Kidney tubule cell (primary cell): ENCODE measurements at places on chromosomes 13 and 19.

GRCh38 chr19:17402982-17403855, 2.2 kb downstream of the BST2 start:
- DNase-seq: no peak

GRCh38 chr13:96474181-96474557, 384.3 kb downstream of the HS6ST3 start:
- DNase-seq: no peak

DNA sequence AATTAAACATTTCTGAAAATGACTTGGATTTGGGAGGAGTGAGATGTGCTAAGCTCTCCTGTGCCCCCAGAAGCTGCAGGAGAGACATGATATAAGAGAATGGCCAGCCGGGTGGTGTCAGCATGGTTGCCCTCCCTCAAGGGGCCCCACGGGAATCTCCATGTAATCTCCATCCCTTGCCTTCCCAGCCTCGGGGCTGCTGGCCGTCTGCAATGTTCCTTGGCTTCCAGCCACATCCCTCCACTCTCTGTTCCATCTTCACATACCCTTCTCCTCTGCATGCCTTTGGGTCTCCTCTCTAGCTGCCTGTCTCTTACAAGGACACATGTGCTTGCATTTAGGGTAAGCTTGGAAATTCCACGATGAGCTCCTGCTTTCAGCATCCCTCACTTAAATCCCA, 172.0 kb downstream of the TSHZ3 start:
- DNase-seq: no peak

DNA sequence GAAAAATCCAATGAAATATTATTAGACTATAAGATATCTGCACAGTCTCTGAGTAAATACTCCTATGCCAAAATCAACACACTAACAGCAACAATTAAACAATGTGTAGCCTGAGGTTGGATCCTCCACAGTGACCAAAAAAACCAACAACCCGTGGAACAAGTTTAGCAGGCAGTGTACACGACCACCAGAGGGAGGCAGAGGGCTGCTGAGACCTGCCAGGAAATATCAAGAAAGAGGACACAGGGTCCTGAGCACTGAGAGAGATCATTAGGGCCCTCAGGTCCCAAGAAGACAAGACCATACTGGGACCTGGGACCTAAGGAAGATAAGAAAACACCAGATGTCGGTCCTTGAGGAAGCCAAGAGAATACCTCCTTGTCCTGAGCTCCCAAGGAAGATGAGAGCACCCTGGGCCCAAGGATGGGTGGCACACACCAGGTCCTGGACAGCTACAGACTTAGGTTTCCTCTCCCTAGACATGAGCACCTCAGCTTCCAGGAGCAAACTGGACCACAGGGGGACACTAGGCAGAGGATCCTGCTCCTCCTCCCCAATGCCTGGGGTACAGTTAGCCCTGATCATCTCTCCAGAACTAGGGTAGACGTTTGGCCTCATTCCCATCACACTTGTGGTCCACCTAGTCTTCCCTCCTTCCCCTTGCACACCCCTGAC, 822 bp upstream of the ZNF274 start:
- peak; percentile 31 for DNase-seq

DNA sequence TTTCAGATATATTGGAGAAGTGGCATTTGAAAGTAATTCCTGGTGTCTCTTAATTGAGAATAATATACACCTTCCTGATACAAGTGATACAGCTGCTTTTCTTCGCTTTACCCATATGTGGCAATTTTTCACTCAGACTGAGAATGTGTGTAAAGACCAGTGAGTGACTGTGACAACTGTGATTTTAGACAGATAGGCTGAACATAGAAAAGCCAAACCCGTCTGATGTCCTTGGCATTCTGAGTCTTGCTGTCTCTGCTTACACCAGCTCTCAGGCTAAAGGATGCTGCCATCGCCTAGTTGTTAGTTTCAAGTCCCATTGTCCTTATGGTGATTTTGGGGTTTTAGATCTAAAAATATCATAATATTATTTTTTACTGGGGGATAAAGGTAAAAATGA, 492.6 kb downstream of the RFC3 start:
- DNase-seq: no peak

DNA sequence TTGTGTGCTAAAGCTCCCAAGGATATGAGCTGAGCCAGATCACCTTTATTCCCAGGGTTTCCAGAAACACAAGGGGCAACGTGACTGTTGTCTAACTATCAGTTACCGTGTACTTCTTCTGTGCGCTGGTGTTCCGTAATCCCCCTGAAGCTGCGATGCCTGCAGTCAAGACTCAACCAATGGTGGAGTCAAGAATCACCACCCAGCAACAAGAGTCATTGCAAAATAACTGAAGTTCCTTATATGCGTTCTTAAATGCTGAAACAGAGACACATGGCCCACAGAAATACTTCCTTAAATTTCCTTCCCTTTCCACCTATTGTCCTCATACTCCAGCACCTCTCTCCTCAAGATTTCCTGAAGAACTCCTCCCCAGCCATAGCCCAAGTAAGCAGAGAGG, 200.2 kb downstream of the KATNAL1 start:
- DNase-seq: no peak

DNA sequence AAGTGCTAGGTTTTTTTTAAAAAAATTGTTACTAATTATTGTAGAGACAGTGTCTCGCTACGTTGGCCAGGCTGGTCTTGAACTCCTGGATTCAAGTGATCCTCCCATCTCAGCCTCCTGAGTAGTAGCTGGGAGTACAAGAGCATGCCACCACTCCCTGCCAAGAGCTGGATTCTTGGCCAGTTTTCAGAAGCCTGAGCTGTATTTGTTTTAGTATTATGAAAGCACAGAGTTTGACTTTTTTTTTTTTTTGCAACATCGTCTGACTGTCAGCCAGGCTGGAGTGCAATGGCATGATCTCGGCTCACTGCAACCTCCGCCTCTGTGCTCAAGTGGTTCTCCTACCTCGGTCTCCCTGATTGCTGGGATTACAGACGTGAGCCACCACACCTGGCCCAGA, 7.0 kb downstream of the ARMC6 start:
- DNase-seq: no peak

DNA sequence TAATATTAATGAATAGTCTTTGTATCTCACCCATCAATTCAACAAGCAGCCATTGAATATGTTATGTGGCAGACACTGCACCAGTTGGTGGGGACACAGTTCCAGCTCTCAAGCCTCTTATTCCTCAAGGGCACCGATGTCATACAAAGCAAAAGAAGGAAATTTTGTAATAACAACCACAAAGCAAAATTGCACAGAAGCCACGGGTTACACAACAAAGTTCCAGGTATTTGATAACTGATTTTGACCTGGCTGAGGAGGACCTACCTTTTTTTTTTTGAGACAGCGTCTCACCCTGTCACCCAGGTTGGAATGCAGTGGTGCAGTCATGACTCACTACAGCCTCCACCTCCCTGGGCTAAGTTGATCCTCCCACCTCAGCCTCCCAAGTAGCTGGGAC, 266.7 kb downstream of the FOXO1 start:
- peak; percentile 27 for DNase-seq

DNA sequence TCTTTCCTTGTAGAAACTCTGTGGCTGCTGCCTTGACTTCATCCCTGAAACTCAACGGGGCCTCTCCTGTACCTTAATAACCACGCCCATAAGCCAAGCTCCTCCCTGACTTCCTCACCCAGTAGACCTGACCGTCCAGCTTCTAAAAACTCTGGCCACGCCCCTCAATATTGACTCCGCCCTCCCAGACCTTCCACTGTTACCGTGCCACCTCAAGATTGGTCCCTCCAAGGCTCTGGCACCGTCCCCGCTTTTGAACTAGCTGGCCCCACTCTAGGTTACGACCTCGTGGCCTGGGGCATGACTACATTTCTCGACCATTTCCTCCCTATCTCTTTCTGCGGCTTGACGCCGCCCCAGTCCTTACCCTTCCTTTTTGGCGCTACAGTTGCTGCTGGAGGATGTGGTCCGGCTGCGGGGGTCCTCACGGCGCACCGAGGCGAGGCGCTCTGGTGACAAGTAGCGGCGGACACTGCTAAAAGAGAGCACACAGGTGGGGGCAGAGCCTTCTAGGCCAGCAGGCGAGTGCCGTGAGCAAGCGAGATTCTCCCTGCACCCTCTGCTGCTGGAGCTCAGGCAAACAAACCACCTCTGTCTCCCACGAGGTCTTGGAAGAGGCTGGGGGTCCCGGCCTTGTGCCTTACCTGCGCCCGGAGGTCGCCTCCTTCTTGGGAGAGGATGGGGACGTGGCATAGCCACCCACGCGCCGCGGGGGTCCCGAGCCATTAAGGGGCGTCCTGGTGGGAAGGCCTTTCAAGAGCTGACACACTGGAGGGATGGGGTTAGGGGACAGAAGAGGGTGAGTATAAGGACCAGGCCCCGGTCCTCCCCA, 2.3 kb upstream of the EML2 start:
- DNase-seq: peak; percentile 96

- DNase-seq: no peak
These were observed 16.1 kb downstream of the PCDH8 start for GRCh38 chr13:52832313-52832712.

GRCh38 chr19:18520848-18521691, 800 bp downstream of the ELL start:
- DNase-seq: peak; percentile 23

GRCh38 chr19:30811397-30812098, 439.4 kb downstream of the ZNF536 start:
- no peak for DNase-seq

- DNase-seq: no peak
These were observed 15.5 kb upstream of the KIR3DL3 start for GRCh38 chr19:54708781-54709180.

DNA sequence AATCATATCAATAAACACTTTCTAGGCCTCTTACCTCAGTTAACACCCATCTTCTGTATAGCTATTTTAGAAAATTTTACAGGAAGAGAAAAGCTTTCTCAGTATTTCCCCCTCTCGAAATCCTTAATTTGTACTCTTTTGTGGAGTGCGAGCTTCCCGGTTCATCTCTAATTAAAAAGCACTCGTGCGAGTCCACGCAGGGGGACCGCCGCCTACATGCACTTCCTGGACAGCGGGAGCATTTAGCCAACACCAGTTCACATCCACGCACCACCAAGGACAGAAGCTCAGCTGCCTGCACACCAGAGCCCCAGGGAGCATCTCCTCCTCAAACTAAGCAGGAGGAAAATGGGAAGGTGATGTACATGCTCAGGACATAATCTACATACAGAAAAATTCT, 60.0 kb downstream of the RASA3 start:
- DNase-seq: no peak

- no peak for DNase-seq
These were observed 38.8 kb downstream of the ZNF611 start for GRCh38 chr19:52695996-52696395.

- no peak for DNase-seq
These were observed 22.5 kb downstream of the NBEA start for GRCh38 chr13:34964558-34964957.

- peak; percentile 20 for DNase-seq
These were observed 17.7 kb downstream of the PLEKHF1 start for GRCh38 chr19:29683009-29683408.
